Neural crest cell (in vitro differentiated cells): ENCODE measurements at places on chromosomes 2 and 18.

- no peak for DNase-seq
These were observed 163.1 kb downstream of the STK39 start for GRCh38 chr2:168084288-168084687.

DNA sequence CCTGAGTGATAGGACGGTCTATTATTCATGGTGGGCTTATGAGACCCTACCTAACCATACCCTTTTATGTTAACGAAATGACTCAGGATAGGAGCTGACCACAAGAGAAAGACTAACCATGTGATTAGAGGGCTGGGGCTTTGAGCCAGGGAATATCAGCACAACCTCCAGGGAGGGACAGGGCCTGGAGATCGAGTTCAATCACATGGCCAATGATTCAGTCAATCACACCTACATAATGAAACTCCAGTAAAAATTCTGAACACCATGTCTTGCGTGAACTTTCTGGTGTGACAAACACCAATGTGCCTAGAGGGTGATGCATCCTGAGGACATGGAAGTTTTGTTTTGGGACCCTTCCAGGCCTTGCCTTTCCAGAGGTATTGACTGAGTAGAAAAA is 2.2 kb upstream of the TEX51 start:
- no peak for DNase-seq

DNA sequence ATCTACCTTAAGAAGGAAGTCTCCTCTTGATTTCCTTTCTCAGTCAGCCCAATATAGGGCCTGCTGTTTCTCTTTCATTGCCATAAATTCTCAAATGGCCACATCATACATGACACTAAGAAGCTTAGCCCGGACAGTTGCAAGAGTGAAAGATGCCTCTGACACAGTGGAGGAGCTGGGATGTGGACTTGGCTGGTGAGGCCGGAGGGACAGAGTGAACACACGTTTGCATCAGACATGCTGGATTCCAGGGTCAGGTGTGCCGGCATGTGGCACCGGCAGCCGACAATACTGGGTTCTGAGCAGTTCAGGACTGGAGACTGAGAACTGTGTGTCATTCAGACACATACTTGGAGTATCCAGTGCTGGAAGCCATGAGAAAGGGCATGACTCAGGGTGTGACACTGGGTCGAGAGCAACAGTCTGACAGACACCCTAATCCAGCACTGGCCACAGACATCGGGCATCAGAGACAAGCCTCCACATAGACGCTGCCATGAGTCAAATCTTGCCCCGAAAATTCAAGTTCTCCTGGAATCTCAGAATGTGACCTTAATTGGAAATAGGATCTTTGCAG is 31.4 kb downstream of the TIMM21 start:
- no peak for DNase-seq

GRCh38 chr2:3610881-3611505 is 16.1 kb downstream of the COLEC11 start:
- DNase-seq, result no peak

GRCh38 chr2:29816651-29817050 is 104.7 kb downstream of the ALK start:
- DNase-seq, result no peak

DNA sequence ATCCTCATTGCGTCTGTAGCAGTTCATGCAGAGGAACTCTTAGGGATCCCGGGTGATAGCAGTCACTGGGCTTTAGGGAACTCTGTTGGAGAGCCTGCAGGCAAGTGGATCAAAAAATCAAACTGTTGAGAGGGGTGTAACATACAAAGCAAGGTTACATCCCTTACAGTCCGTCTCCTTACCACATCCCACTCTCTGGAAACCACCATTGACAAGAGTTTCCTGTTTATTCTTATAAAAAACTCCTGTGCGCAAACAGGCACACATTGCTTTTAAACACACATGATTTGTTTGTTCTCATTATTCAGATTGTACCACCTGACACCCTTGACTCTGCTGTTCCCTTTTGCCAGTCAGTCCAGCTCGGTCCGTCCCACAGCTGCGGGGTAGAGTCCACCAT is 137.7 kb downstream of the LTBP1 start:
- no peak for DNase-seq

DNA sequence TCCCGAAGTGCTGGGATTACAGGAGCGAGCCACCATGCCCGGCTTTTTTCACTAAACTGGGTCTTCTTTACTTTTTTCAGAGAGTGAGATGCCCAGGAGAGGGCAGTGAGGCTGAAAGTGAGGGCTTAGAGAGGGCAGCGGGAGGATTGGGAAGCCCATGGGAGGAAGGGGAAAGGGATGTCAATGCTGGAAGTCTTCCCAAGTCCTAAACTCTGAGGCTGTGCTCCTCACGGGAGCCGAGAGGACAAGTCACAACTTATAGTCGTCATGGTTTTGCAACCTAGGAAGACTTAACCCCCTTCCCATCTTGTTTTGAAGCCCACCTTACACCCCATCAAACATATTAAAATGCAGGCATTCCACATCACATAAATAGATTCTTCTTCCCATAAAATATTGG is 15.1 kb upstream of the MEP1B start:
- DNase-seq, result no peak

- no peak for DNase-seq
These were observed 23.6 kb upstream of the NMS start for GRCh38 chr2:100446696-100447095.

- DNase-seq, result no peak
These were observed 30.6 kb upstream of the CREB1 start for GRCh38 chr2:207499114-207499513.

DNA sequence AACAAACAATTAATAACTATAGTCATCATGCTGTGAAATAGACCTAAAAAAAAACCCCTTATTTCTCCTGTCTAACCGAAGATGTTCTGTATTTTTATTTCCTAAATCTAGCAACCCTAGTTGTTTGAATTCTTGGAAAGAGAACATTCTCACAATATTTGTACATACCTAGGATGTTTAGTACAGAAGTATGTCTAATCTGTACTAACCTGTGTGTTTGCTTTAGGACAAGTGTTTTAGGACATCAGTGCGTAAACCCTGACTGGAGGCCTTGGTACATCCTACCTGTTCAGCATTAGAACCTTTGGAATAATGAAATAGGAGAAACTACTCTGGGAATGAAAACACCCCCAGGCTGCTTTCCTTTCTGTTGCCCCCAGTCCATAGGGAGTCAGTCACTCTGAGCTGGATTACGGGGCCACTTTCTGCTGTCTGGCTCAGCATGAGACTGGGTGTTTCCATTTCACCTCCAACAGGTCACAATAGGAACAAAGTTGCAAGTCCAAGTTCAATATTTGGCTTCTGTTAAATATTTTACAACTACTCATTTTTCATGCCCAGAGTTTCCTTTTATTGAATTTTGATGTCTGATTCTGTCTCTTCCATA is 114.7 kb downstream of the MTX2 start:
- no peak for DNase-seq

DNA sequence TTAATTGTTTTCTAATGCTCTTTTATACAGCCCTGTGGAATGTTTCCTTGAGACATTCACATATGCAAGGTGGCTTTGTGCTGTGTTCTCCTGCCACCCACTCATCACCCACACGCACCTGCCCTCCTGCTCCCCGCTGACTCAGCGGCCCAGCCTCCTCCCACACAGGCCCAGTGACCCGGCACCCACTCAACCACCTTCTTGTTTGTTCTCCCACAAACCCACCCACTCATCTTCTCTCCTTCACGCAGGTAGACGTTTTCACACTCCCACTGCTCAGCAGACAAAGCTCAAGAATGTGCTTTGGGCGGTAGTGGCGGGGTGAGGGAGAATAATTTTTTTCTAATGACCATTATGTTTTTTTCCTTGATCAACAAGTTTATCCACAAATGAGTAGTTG is 28.6 kb upstream of the NEMP2 start:
- DNase-seq, result no peak

GRCh38 chr2:138030459-138030858 is 66.2 kb downstream of the HNMT start:
- no peak for DNase-seq

- DNase-seq, result no peak
These were observed 299.1 kb upstream of the SPRED2 start for GRCh38 chr2:65731476-65731875.

GRCh38 chr2:232341061-232341738 is 37.4 kb upstream of the ALPP start:
- DNase-seq, result no peak

DNA sequence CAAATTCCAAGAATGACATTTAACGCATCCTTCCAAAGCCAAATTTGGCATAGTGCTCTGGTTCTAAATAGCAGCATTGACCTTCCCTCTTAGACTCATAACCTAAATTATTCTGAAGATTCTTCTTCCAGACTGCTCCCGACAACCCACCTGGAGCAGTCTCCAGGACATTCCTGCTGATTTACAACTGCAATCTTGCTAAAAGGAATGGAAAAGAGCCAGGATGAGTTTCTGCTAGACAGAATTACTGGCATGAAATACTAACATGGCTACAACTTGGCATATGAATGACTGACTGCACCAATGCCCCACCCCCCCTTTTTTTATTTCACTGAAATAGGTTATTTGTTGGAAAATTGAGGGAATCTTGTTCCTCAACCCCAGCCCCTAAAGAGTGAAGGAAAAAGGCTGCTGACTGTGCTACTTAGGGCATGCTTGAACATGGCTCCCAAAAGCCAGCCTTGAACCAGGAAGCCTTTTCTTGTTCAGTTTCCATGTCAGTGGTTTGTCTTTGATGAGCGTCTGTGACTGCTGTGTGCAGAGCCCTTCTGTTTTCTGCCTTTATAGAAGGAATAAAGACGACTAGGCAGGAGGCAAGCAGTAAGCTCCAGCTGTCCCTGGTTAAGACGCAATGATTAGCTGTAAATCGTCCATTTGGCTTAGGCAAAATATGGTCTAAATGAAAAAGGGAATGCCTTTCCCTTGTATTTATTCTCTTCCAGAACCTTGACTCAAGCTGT is 47.4 kb upstream of the ITGB6 start:
- DNase-seq, result no peak

DNA sequence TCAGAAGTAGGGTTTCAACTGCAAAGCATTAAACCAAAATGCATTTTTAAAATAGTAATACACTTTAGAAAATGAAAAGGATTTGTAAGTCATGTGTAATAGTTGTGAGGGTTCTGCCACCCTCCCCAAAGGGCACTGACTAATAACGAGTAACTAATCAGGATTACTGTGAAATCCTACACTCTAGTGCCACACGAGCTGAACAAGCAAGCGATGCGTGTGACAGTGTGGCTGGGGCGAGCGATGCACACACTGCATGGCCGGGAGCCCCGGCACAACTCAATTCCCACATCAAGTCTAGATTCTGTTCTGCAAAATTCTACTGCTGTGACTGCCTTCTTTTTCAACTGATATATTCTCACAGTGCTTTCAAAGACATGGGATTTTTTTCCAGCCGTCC is 156.4 kb downstream of the SEPTIN10 start:
- no peak for DNase-seq

- no peak for DNase-seq
These were observed 25.4 kb downstream of the SLC40A1 start for GRCh38 chr2:189555232-189555631.

- no peak for DNase-seq
These were observed 9.5 kb downstream of the DGKD start for GRCh38 chr2:233363744-233364235.

GRCh38 chr18:58896734-58897508 is 32.2 kb downstream of the ZNF532 start:
- DNase-seq, result no peak

DNA sequence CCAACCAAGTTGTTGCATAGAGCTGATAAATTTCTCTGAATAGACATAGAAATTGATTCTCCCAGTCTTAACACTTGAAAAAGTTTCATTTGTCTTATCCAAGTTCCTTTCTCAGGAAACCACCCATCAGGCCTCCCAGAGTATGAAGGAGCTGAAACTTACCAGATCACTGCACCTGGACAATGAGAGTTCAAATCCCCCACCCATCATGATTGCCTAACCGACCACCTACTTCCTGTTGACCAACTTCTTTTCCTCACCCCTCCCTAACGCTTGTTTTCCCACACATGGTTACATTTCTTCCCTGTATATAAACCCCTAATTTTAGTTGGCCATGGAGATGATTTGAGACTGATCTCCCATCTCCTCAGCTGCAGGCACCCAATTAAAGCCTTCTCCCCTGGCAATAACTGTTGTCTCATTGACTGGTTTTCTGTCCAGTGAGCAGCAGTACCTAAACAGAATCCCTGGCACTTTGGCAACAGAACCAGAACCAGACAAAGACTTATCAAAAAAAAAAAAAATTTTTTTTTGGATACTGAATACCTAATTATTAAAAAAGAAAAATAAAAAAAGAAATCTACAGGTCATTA is 103.0 kb downstream of the SPIRE1 start:
- no peak for DNase-seq

GRCh38 chr2:106336737-106337136 is 131.5 kb downstream of the RGPD3 start:
- DNase-seq, result no peak

GRCh38 chr2:130393318-130393910 is 37.6 kb downstream of the PTPN18 start:
- no peak for DNase-seq

DNA sequence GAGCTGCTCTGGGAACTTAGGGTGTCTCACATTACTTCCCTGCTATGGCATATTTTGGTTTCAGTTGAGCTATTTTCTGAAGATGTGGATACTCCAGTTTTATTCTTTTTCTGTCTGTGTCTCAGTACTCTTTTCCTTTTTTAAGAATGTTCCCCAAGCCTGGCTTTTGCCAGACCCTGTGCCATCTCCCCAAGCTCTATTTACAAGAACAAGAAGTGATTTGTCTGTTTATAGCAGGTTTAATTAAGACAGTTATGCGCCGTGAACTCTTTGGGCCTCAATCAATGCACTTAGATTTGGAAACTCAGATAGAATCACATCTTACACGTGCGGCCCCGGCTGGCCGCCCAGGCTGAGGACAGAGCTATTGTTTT is 8.9 kb upstream of the SATB2 start:
- DNase-seq, result no peak

GRCh38 chr2:190582736-190583506 is 48.4 kb upstream of the NEMP2 start:
- no peak for DNase-seq

- DNase-seq, result no peak
These were observed 53.1 kb downstream of the CWC22 start for GRCh38 chr2:179954026-179954425.

GRCh38 chr18:21903709-21904108 is 163.1 kb downstream of the MIB1 start:
- DNase-seq, result no peak

- no peak for DNase-seq
These were observed 757.6 kb downstream of the NR4A2 start for GRCh38 chr2:155574941-155575340.

DNA sequence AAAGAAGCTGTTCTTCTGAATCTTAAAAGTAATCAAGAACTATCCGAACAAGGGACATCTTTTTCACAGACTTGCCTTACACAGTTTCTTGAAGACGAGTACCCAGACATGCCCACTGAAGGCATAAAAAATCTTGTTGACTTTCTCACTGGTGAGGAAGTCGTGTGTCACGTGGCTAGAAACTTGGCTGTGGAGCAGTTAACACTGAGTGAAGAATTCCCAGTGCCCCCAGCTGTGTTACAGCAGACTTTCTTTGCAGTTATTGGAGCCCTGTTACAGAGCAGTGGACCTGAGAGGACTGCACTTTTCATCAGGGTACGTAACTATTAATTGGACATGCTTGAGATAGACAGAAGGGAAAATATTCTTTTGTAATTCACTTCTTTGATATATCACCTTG is 2.4 kb downstream of the MRPL44 start:
- DNase-seq, result no peak
